ENCODE measurements at places on chromosomes 16 and 17. TPM values are rescaled to one million over a fixed set of nuclear protein-coding genes. Genes with fewer than 3 reads are reported as not detected.

CCL16 gene
- not detected for total RNA-seq

PAFAH1B1 gene
- total RNA-seq: 113 TPM

SBK1 gene
- 82.6 TPM for total RNA-seq

TEX19 gene
- 1.4 TPM for total RNA-seq

NME1 gene
- total RNA-seq: 210 TPM

KCNJ18 gene
- total RNA-seq: not detected

OTOP2 gene
- not detected for total RNA-seq

HIGD1B gene
- total RNA-seq: not detected

CORO7 gene
- total RNA-seq: 45.5 TPM

- no peak for DNase-seq
Observed at GRCh38 chr17:62919388-62919787, 46.6 kb upstream of the TANC2 start.

DNA sequence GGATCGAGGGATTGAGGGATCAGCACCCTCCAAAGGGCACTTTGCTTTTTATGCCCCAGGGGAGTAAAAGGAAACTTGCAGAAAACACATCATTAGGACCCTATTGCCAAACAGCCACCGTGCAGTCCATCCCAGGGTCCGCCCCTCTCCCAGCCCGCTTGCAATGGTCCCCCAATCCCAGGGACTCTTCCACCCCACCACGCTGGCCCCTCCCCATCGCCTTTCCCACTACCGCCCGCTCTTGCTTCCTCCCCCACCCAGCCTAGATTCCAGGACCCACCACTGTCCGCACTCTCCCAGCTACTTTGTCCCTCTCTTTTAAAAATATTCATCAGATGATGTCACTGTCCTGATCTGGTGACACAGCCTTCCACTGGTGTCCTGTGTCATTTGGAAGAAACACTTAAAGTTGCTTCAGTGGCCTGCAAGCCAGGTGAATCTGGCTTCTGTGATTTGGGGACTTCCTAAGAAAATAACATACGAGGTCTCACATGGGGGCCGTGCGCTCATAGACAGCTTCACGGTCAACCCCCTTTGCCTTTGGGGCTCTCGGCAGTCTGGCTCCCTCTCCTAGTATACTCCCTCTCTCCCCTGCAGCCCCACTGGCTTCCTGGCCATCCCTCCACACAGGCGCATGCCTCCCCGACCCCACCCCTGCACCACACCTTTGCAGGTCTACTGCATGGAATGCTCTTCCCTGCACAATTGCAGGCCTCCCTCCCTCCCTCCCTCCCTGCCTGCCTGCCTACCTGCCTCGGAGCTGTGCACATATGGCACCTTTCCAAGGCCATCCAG lies 127.9 kb downstream of the RBFOX3 start:
- peak; percentile 58 for DNase-seq

DNA sequence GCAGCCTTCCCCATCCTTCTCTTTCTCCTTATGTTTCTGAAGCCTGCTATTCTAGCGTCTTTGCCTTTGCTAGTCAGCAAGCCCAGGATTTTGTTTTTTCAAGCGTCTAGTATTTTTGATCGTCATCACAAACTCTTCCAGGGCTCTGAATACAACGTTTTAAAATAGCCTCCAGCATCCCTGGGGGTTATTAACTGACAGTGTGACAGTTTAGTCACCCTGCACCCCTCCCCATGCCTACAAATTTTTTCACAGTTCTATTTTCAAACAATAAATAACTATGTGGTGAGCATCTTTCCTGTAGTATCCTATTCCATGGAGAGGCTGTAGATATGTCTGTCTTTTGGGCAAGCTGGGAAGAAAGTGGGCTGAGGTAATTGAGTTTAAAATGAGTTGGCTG lies 280.9 kb downstream of the MAP2K4 start:
- no peak for DNase-seq

DNA sequence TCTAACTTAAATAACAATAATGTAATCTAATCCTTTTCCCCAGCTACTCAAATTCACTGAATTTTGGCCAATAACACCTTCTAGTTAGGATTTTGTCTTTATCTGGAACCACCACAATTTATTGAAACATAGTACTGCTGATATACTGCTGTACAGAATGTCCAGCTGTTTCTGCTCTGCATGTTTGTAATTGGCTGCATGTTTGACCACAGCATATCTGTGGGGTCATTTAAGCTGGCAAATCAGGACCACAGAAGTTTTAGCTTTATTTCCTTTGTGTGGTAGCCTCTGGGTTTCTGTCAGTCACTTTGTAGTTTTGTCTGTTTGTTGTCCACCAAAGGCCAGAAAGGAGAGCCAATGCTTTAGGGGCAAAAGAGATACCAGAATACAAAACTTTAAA lies 22.2 kb upstream of the RAB11FIP4 start:
- DNase-seq: no peak

GRCh38 chr17:60645918-60646523 lies 31.6 kb upstream of the BCAS3 start:
- DNase-seq: no peak

DNA sequence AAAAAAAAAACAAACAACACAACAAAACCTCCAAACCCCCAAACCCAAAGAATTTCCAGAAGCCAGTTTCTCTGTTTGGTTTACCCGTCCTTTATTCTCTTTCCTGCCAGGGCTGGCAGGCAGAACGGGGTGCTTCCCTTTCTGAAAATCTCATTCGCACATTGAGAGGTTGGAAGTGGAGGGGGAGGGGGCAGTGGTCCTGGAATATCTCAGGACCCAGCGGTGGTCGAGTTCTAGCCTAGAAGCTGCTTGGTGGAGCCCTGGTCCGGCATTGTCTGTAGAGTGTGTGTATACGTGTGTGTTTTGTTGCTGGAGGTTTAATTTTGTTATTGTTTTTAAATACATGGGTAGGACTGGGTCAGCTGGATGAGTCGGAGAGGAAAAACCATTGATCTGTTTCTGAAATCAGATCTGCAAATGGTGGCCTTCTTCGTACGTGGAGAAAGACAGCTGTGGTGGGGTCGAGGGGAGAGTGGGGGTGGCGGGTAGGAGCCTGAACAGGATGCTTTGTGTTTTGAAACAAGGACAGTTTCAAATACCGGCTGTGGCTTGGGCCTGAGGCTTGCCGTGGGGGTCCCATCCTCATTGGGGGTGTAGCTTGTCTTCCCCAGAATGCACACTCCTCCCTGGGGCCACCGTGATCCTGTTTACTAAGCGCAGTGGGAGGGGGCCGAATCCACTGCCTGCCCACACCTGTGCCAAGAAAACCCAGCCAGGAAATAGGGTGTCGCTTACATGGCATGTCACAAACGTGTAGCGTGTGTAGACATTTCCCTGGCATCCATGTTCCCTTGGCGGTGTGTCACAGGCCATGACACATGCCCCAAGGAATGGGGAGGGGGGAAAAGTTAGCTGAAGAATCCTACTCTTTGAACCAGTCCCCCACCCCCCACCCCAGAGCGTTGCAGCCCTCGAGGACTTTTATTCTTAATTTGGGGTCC lies 1.6 kb downstream of the CMIP start:
- DNase-seq: no peak

DNA sequence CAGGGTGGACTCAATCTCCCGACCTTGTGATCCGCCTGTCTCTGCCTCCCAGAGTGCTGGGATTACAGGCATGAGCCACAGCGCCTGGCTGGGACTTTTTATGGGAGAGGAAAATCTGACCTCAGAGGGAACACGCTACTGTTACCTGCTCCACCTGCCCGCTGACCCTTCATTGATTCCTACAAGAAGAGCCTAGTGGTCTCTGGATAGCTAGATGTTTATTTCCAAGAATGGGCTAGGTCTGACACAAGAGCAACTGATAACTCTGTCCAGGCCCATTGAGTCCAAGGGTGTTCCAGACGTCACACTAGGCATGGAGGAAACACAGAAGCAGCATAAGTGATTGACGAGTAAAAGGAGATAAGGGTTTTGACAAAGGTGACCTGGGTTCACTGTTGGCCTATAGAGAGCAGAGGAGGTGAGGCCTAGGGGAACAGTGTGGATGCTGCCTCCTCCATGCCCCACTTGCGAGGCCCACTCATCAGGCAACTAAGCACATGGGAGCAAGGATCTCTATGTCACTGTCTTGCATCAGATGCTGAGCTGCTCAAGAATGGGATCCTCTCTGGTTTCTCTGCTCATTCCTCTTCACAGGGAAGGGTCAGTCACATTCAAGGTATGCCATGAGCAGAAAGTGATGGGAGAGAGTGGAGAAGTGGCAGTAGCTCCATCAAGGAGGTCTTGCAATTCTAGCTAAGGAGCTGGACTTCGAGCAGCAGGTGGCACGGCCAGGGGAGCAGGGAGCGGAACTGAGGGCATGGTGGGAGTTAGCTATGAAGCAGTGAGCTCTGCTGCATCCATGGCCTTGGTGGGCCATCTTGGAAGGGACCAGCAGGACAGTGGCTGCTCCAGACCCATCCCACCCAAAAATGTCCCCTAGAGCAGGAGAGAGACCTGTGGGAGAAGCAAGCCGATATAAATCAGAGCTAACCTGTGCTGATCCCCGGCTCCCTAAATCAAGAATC lies 145.2 kb downstream of the WSCD1 start:
- no peak for DNase-seq

GRCh38 chr16:23060458-23061320 lies 88.6 kb downstream of the USP31 start:
- DNase-seq: peak; percentile 78

DNA sequence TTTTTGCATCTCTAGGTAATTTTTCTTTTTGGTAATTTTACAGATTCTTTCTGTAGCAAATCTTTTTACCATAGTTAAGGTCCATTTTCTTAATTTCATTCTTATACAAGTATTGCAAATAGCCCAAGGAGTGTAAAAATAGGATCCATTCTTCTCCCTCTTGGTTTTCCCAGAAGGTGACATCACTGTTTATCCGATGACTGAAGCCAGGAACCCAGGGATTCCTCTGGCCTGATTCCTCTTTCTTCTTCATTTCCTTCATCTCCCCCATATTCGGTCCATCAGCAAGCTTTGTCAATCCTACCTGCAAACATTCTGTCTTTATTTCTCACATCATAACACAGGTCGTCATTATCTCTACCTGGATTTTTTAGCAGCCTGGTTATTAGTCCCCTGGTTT lies 5.3 kb downstream of the RBBP6 start:
- DNase-seq: no peak

- DNase-seq: peak; percentile 87
Observed at GRCh38 chr16:80924372-80924978, 82.2 kb downstream of the CMC2 start.

DNA sequence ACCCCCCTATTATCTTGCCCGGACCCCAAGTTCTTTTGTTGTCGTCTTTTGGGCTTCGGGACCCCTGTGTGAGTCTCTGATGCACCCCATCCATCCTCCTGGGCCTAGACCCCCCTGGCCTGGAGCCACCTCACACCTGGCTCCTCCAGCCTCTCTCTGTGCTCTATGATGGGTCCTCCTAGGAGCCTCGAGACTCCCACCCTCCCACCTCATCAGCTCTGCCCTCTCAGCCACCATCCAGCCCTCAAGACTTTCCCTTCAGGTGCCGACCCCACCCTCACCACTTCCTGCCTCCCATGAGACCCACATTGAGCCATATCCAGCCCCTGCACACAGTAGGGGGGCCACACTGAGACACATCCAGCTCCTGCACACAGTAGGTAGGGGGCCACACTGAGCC lies 8.7 kb upstream of the ATP2A3 start:
- no peak for DNase-seq

DNA sequence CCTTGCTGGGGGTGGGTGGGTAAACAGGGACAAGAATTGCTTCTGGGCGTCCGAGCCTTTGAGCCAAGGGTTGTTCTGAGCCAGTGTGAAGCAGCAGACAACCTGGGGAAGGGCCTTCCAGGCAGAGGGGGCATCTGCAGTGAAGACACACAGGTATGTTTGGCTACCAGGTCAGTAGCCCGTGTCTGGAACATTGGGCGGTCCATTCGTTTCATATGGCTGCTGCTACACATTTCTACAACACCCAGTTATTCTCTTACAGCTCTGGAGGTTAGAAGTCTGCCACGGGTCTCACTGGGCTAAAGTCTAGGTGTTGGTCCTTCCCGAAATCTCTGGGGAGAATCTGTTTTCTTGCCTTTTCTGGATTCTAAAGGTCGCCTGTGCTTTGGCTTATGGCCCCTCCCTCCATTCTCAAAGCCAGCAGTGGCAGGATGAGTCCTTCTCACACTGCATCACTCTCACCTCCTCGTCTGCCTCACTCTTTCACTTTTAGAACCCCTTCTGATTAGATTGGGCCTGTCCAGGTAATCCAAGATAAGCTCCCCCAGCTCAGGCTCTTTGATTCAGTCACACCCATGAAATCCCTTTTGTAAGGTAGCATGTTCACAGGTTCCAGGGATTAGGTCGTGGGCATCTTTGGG lies 136.1 kb downstream of the CLEC16A start:
- DNase-seq: no peak

DNA sequence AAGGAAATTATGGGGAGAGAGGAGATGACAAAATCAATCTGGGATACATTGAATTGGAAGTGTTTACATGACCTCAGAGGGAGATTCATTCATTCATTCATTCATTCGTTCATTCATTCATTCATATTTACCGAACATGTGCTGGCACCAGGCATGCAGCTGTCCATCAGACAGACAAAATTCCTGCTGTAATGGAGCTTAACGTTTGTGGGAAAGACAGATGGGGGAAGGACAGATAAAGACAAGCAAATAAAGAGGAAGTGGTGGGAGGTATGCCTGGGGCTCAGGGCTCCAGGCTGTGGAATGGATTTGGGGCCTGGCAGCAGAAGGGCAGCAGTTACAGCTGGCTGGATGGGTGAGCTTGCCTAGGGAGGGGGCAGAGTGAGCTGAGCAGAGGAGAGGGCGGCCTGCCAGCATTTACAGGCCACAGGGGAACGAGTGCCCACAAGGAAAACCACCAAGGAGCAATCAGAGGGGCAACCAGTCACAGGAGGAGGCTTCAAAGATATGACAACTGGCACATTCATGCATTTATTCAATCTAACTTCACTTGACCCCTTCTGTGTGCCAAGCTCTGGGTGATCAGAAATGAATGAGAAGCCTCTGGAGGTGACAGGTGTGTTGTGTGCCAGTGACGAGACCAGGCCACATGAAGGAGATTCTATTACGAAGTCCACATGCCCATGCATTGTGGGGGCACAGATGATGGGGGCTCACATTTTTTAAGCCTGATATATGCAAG lies 48.5 kb downstream of the ARHGAP27 start:
- DNase-seq: no peak

- DNase-seq: no peak
Observed at GRCh38 chr17:69198238-69198637, 30.4 kb downstream of the ABCA10 start.

- no peak for DNase-seq
Observed at GRCh38 chr17:42913981-42914617, 13.5 kb downstream of the G6PC1 start.

- no peak for DNase-seq
Observed at GRCh38 chr17:66357037-66357436, 54.6 kb downstream of the PRKCA start.

- DNase-seq: no peak
Observed at GRCh38 chr16:88599825-88600538, 29.8 kb downstream of the ZC3H18 start.

DNA sequence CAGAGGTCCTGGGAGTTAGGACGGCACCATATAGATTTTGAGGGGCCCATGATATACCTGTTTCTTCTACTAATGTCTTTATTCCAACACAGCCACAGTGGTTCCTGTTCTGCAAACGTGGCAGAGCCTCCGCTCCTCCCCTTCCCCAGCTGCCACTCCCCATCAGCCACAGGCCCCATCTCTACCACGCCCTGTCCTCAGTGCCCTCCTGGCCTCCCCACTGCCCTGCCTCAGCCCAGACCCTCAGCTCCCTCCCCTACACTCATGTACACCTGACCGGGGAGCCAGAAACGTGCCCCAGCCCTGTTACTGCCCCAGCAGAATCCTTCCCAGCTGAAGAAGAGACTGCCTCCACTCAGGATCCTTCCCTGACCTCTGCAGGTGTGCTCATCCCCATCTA lies 11.9 kb upstream of the RBFOX3 start:
- DNase-seq: peak; percentile 2

- no peak for DNase-seq
Observed at GRCh38 chr17:7555320-7555948, 3.1 kb upstream of the TNFSF13 start.

All from WTC11 (cell line).